ENCODE measurements at places on chromosomes 7 and 10. TPM values are rescaled to one million over a fixed set of nuclear protein-coding genes. Genes with fewer than 3 reads are reported as not detected.
A peak's percentile ranks its signal among the peaks of the same experiment; 100 is the strongest.

- H3K4me1 ChIP-seq: peaks cover 3% of the 10 kb centered on the region
- peak; percentile 90 for DNase-seq
- H3K36me3 ChIP-seq: no peaks in the 10 kb centered on the region
- H3K27ac ChIP-seq: no peak overlapping the region
- no peaks in the 10 kb centered on the region for H3K27me3 ChIP-seq
These were observed 63.7 kb upstream of the WAPL start for GRCh38 chr10:86585037-86585929.

DNA sequence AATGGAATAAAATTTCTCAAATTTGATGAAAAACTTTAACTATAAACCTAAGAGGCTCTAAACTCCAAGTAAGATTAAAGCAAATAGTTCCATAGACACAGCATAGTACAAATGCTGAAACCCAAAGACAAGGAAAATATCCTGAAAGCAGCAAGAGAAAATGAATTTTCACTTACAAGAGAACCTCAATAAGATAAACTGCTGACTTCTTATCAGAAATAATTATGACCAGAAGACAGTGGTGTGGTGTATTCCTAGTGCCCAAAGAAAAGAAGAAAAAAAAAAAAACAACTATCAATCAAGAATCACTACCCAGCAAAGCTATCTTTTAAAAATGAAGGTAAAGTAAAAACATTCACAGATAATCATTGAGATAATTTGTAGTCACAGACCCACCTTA lies 106.3 kb downstream of the DYNC1I1 start:
- no peak overlapping the region for H3K27ac ChIP-seq
- H3K27me3 ChIP-seq: no peaks in the 10 kb centered on the region
- H3K36me3 ChIP-seq: peaks cover 14% of the 10 kb centered on the region
- H3K4me1 ChIP-seq: 0 out of 2 replicates have a peak, but pooled peaks cover 3% of the 10 kb centered on the region
- H3K4me3 ChIP-seq: no peak overlapping the region

DNA sequence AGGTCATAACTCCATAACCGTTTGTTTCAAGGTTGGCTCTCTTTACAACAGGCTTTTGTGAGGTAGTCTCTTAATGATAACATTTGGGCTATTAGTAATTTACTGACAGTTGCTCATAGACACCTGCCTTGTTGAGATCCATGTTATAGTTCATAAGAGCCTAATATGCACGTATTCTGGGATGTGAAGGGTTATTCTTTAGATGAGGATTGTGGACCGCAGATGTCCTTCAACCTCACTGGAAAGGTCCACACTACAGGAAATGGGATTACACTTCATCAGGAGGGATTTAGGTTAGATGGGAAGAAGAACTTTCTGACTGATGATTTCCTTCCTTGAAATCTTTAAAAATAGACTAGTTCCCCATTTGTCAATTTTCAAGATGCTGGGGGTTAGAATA lies 62.8 kb downstream of the SAMD9 start:
- no peaks in the 10 kb centered on the region for H3K4me1 ChIP-seq
- no peaks in the 10 kb centered on the region for H3K36me3 ChIP-seq
- no peak overlapping the region for H3K27ac ChIP-seq
- H3K27me3 ChIP-seq: no peaks in the 10 kb centered on the region
- H3K4me3 ChIP-seq: no peak overlapping the region
- no peak for DNase-seq

DNA sequence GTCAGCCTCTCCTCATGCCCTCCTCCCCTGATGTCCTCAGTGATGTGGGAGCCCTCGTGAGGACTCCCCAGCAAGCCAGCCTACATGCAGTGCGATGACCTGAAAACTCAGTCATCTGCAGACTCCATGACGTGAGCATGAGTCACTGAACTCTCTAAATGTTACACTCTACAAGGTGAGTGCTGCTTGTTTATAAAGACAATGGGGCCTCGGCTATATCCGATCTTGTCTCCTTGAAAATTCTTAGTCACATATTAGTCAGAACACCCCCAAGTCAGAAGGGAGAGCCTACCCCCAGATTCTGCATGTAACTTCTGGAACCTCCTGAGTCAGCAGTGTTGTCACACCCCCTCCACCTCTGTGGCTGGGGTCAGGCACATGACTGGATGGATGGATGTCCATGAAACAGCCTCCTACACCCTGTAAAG lies 673.8 kb downstream of the INHBA start:
- no peak overlapping the region for H3K4me3 ChIP-seq
- no peak for DNase-seq
- no peaks in the 10 kb centered on the region for H3K27me3 ChIP-seq
- no peaks in the 10 kb centered on the region for H3K36me3 ChIP-seq
- H3K27ac ChIP-seq: no peak overlapping the region

- H3K27me3 ChIP-seq: peaks cover 2% of the 10 kb centered on the region
- no peak for DNase-seq
These were observed 22.2 kb upstream of the TPST1 start for GRCh38 chr7:66182920-66183319.

- H3K27me3 ChIP-seq: no peaks in the 10 kb centered on the region
- H3K27ac ChIP-seq: no peak overlapping the region
- no peak overlapping the region for H3K4me3 ChIP-seq
These were observed 9.2 kb downstream of the MICU1 start for GRCh38 chr10:72616716-72617115.

DNA sequence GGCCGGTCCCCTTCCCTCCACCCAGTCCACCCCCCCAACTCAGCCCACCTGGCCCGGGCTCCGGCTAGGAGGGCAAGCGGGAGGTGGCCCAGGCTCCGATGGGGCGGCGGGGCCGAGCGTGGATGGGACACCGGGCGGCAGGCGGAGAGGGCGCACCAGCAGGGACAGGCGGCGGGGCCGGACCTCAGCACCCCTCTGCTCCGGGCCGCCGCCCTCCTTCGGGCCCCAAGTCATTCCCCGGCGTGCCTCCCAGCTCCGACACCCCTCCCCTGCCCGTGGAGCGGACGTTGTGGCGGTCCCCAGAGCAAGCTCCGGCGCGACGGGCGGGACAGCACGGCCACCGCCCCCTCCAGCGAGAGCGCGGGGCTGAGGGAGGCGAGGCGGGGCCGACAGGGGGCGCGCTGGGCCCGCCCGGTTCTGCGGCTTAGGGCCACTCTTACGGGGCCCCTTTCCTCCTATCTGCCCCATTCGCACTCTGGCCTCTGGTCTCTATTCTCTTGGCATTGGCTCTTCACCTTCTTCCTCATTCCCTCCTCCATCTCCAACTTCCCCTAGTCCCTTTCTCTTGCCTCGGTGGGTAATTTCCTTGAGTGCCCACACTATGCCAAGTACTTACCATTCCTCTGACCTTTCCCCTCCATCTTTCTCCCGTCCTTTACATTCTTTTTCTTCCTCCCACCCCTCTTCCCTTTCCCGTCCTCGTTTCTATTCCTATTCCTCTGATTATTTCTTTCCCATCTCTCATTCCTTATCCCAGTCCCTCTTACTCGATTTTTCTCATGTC lies 701 bp upstream of the GBX1 start:
- peaks cover 52% of the 10 kb centered on the region for H3K27me3 ChIP-seq
- peaks cover 13% of the 10 kb centered on the region for H3K4me1 ChIP-seq
- no peak overlapping the region for H3K27ac ChIP-seq
- no peaks in the 10 kb centered on the region for H3K36me3 ChIP-seq

SH2B2 gene
- 14.7 TPM for total RNA-seq

PDLIM1 gene
- 226 TPM for total RNA-seq

ATRNL1 gene
- total RNA-seq: 28.7 TPM

IKZF1 gene
- 1.9 TPM for total RNA-seq

CALCR gene
- 1.2 TPM for total RNA-seq

ECHDC3 gene
- 17.1 TPM for total RNA-seq

TMEM176A gene
- 0.74 TPM for total RNA-seq

All from WTC11 (cell line).